ENCODE measurements at places on chromosomes 16 and 17. TPM values are rescaled to one million over a fixed set of nuclear protein-coding genes. Genes with fewer than 3 reads are reported as not detected.

GRCh38 chr17:19757536-19758180 lies 9.6 kb upstream of the ALDH3A1 start:
- no peak for DNase-seq

GRCh38 chr17:49016775-49017463 lies 19.7 kb downstream of the IGF2BP1 start:
- no peak for DNase-seq

Gene CACNG4
- total RNA-seq, result not detected

Gene PTX4
- not detected for total RNA-seq

Gene LDAF1
- 13.9 TPM for total RNA-seq

Gene RAB11FIP3
- 18.4 TPM for total RNA-seq

GRCh38 chr16:66517586-66518263 lies 32.2 kb downstream of the TK2 start:
- DNase-seq, result no peak

Gene SLC26A11
- 10.6 TPM for total RNA-seq
